ENCODE measurements at places on chromosomes 2 and 18.

- no peak for DNase-seq
Observed at GRCh38 chr18:78953566-78953965, 26.1 kb upstream of the SALL3 start.

DNA sequence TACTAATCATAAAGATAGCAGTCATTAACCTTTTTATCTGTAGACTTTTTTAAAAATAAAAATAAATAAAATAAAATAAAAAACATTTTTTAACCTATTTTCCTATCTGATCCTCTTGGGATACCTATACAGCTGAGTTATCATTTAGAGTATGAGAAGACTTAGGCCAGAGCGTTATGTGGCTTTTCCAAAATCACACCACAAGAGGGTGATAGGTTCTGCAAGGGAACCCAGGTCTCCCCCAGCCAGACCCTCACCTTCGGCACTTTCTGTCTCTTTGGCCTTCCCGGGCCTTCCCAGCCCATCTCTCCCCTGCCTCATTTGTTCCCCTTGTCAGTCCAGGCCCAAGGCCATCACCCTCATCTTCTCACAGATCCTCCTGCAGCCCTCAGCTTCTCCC is 311.7 kb downstream of the SMAD2 start:
- DNase-seq = no peak

GRCh38 chr2:83071914-83072313 is 1387.2 kb downstream of the SUCLG1 start:
- DNase-seq = no peak

DNA sequence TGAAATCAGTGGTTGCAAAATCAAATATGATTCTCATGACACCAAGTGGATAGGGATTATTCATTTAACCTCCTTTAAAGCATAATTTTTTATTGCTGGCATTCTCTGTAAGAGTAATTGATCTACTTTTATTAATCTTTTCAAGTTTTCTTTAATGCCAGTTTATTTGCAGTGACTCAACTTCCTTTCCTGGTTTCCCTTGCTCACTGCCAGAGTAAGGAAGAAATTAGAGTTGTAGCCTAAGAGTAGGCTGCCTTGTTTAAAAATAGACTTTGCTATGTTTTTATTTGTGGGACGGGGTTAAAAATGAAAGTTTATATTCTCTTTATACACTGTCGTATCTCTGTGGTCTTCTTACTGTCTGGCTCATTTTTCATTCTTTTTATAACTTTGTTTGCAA is 148.6 kb downstream of the WDR7 start:
- no peak for DNase-seq

DNA sequence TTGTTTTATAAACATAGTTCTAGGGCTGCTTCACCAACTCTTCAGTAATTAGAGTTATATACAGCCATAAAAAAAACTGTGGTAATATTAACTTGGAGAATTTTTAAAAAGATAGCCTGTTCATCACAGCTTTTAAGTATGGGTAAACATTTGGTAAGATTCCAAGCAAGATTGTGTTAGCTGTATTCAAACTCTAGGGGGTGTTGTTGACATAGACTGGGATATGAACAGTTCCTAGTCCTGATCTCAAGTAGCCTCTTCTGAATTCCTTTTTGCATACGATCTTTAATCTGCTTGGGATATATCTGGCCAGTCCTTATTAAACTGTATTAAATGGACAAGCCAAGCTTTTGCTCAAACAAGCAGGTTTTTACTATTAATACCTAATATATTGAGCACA is 13.4 kb downstream of the NOP58 start:
- DNase-seq = peak; percentile 27

GRCh38 chr18:43130716-43131260 is 15.3 kb upstream of the RIT2 start:
- DNase-seq = peak; percentile 30

DNA sequence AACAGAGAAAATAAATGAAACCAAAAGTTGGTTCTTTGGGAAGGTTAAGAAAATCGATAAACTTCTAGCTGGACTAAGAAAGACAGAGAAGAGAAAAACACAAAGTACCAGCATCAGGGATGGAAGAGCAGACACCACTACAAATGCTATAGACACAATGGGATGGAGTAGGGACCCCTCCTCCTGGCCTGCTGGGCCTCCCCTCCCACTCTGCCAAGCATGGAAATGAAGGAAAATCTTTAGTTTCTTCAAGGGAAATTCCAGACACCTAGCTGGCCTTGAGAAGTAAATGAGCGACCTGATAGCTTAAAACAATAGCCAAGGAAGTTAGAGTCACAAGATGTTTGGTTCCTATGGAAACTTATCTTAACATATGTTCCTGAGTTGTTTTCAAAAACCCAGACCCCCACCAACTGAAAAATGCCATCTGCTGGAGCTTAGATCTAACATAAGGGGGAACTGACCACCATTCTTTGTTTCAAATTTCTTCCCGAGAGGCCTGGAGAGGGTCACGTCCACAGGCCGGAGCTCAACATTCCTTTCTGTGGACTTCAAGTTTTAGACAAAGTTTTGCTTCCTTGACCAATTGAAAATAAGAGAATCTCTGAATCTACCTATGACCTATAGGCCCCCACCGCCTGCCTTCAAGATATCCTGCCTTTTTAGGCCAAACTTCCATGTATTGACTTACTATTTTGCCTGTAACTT is 101.9 kb downstream of the BIN1 start:
- no peak for DNase-seq

- no peak for DNase-seq
Observed at GRCh38 chr2:74286725-74287124, 56.5 kb downstream of the SLC4A5 start.

DNA sequence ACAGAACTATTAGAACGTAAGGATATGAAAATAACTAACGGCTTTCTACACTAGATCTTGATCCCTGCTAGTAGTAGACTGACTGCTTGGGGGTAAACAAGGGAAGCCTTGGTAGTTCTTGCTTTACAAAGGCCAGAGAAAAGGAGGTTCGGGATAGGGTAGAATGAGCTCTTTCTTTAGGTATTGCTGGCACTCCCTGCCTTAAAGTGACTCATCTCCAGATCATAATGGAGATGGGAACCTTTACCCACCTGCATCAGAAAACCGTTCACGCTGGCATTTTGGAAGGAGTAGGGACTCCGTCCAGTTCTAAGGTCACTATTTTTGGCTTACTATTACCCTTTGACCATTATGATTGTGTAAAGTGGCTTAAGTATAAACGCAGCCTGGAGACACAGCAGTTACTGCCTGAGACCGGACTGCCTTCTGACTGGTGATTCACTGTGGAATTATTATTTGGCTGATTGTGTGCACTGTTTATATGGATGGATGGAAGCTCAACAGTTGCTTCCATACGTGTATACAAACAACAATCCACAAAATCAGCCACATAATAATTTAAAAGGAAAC is 482.5 kb downstream of the STK39 start:
- DNase-seq = no peak

GRCh38 chr2:43897492-43897891 is 58.7 kb downstream of the ABCG8 start:
- no peak for DNase-seq

DNA sequence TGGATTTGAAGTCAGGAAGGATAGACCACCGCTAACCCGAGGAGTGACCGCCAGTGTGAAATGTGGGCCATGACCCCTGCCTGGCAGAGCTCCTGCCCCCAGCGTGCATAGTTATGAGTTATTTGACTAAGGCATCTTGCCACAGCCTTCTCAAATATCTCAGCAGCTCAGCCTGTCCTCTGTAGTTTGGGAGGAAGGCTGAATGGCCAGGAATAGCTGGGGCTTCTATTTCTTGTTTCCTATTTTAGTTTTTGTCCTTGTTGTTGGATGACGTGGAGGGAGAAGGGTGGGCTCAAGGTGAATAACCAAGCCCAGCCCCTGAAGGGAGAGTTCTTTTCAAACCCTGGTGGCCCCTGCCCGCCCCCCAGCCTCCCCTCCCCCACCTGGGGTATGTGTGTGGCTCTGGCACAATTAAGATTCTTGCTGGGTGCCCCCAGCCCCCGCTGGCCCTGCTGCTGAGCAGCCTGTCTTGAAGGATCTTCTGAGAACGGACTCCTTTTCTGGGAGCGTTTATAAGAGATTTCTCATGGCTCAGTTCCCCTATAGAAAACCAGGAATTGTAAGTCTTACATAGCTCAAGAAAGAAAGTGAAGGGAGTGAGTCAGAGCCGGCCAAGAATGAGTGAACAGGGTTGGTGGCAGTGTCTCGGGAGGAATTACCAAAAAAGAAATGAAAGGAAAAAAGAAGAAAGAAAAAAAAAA is 157.4 kb downstream of the GLI2 start:
- DNase-seq = peak; percentile 60

- no peak for DNase-seq
Observed at GRCh38 chr2:61244694-61245093, 82.7 kb downstream of the C2orf74 start.

GRCh38 chr2:121565389-121566250 is 34.9 kb downstream of the RNU4ATAC start:
- peak; percentile 32 for DNase-seq

GRCh38 chr2:43068041-43068533 is 158.3 kb downstream of the ZFP36L2 start:
- DNase-seq = peak; percentile 64

GRCh38 chr2:198283146-198283545 is 478.8 kb downstream of the PLCL1 start:
- no peak for DNase-seq

GRCh38 chr2:58669998-58670397 is 428.9 kb upstream of the FANCL start:
- no peak for DNase-seq

DNA sequence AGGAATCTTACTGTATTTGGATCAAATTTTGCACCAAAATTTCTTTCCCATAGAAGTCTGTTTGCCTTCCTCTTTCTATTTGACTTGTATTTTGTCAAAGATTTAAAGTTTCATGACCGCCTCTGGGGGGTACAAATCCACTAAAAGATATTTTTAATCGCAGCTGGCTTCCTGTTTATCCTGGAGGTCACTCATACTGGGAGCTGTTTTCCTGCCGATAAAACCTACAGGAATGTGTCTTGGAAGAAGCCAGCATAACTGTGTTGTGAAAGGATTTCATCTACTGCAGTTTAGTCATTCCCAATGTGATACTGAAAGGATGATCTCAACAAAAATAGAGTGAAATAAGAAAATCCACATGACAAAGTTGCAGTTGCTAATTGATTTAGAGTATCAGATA is 184.0 kb downstream of the RIT2 start:
- peak; percentile 72 for DNase-seq

GRCh38 chr2:60595953-60596352 is 42.5 kb upstream of the BCL11A start:
- no peak for DNase-seq

- DNase-seq = no peak
Observed at GRCh38 chr18:21129566-21130216, 18.1 kb upstream of the ROCK1 start.

DNA sequence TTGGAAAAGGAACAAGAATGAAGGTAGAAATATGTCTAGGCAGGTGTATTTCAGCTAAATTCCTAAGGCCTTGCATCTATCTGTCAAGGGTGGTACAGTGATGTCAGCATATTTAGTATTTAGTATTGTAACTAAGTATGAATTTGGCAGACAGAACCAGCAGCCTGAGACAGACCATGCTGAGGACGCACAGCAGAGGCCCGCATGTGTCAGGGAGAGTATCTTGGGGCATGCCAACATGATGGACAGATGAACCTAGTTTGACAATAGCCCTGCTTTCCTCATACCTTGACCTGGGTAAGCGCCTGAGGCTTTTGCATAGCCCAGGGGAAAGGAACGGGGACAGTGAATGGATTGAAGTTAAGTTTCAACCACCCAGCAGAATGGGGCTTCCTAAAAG is 33.8 kb upstream of the OSR1 start:
- no peak for DNase-seq

GRCh38 chr2:169824373-169825333 is at the start of gene METTL5:
METTL5 (minus strand) TSS chr2:169824905; CDS start chr2:169824597, 308 bp downstream.
- DNase-seq = peak; percentile 88

GRCh38 chr2:233259730-233260129 is 8.3 kb downstream of the ATG16L1 start:
- DNase-seq = no peak

DNA sequence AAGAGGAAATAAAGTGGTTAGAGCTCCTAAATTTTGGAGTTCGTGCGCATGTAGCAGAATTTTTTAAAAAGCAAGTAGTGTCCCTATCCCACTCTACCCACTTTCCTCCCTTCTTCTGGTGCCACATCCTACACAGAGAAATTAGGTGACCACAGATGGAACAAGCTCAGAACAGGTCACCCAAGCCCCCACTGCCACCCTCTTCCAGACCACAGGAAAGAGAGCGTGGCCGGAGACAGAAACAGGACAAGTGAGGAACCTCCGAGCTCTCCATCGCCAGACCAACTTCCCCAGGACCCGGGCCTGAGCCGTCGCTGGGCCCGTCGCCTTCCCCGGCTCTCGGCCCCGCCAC is 433 bp downstream of the NPC1 start:
- no peak for DNase-seq

DNA sequence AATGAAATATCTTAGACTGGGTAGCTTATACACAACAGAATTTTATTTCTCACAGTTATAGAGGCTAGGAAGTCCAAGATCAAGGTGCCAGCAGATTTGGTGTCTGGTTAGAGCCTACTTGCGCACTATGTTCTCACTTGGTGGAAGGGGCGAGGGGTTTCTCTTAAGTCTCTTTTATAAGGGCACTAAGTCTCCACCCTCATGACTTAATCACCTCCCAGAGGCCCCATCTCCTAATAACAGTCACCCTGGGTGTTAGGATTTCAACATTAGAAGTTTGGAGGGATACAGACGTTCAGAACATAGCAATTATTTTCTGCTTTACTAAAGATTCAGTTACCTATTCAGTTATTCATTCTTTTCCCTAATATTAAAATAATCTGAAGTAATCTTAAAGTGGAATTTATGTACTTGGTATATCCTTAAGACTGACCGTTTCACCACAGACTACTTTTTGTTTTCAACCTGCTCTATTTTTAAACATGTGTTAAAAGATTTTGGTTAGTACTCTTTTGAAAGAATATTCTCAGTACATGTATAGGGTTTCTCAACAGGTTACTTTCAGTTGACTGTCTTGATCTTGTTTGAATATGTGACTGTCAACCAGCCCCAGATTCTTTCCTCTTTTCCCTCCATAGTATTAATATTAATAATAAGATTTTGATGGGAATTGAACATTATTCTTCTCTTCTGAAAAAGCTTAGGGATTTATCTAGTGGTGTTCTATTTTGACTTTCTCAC is 130.0 kb downstream of the TAF4B start:
- no peak for DNase-seq

DNA sequence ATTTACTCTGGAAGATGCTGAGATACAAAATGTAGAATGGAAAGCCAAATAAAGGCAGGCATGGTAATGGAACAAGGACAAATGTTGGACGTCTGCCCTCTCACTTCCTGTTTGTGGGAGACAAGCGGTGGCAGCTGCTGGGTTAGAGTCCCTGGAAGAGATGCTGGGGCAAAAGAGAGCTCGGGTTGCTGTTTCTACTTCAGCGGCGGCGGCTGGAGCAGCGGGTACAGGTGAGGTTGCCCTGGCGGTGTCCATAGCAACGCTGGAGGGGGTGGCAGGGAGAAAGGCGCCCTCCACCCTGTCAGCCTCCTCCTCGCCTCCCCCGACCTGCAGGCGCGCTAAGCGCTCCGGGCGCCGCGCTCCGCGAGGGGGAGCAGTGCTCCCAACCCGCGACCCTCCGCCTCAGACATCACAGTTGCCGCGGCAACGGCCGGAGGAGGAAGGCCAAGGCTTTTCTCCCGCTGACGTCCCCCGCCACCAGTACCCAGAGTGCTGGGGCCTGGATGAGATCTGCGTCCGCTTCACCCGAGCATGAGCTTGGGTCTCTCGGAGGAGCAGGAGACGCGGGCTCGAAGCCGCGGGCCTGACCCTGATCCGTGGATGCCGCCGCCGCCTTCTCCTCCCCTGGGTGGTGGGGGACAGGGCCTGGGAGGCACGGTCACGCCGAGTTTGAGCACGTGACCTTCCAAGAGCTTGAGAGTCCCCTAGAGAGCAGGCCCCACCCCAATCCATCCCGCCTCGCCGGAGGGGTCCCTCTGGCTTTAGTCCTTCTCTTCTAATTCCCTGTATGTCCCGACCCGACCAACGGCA is 65.6 kb downstream of the NOL4 start:
- peak; percentile 89 for DNase-seq
